ENCODE measurements at places on chromosomes 12 and 14. TPM values are rescaled to one million over a fixed set of nuclear protein-coding genes. Genes with fewer than 3 reads are reported as not detected.
A peak's percentile ranks its signal among the peaks of the same experiment; 100 is the strongest.

GRCh38 chr14:104677512-104678332, 11.7 kb upstream of the INF2 start:
- ATAC-seq = peak; percentile 88

- ATAC-seq = no peak
Measured at GRCh38 chr12:15846887-15847286, 35.3 kb upstream of the STRAP start.

DNA sequence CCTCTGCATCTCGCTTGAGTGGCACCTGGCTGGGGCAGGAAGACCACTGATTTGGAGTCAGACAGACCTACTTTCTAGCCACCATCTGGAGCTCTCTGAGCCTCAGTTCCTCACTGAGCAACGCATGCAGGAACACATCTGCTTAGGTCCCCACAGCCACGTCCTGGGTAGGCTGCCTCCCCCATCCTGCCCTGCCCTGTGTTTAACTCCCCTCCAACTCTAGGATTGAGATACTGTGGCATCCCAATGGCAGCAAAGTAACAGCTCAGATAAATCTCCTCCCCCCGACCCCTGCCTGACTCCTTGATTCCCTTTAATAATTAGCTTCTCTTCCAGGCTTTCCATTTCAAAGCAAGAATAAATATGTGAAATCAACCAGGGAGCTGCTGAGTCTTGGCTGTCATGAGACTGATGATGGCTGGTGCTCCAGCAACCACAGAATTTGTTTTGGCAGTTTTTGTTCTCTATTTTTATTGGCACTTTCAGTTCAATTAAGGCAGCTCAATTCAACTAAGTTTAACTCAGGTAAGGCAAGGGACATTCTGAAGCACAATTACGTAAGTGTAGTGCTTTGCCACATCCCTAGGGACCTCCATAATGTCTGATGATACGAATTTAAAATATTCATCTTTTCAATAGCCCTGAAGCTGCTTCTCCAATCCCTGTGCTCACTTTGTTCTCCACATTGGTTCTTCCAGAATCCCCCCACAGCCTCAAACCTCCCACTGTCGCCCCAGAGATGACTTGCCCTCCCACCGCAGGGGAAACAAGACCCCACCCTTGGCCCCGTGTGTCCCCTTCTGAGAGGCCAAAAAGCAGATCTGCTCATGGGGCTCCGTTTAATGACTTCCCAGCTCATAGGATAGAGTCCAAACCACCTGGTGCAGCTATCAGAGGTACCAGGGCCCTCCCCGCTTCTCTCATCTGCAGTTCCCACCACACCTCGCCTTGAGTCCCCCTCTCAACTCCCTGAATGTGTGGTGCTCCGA, 58.2 kb downstream of the ESR2 start:
- no peak for ATAC-seq

GRCh38 chr12:4001841-4002240, 128.6 kb upstream of the PARP11 start:
- no peak for ATAC-seq

DNA sequence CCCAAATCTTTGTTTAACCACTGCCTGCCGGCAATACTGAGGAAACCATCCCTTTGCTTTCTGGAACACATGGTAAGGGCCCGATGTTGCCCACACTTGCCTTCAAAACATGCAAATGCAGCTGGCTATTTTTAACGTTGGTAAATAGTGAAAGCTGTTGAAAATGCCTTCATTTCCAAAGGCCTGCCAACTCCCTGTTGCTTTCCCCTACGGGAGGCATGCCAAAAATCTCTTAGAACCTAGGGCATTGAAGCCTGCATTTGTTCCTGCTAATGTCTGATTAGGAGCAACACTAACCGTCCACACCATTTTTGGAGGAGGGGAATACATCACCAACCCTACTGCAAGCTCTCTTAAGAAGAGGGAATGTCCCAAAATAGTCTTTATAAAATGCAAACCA, 152.6 kb upstream of the NOS1 start:
- no peak for ATAC-seq

DNA sequence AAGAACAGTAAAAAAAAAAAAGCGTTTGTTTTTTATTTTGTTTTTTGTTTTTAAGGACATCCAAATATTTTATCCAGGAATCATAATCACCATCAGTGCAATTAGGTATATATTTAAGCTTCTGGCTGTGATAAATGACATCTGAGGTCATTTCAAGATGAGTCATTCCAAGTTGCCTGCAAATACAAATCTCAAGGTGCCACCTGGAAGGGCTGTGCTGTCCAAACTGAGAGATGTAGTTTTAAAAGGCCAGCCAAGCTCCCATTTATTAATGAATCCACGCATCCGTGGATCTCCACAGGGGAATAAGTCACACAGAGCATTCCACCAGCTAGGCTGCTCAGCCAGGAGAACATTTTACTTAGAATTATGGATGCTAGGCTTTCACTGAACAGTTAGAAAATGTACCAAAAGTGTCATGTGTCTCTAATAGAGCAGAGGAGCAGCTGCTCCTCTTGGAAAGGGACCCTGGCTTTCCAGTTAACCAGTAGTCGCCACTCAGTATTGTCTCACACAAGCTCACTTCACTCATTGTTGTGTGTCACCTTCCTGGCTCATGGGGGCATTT, 1151.4 kb upstream of the TMEM132C start:
- no peak for ATAC-seq

GRCh38 chr14:58898655-58899316, 261.0 kb downstream of the DACT1 start:
- no peak for ATAC-seq

GRCh38 chr14:90986510-90986909, 73.9 kb downstream of the RPS6KA5 start:
- ATAC-seq = no peak

- no peak for ATAC-seq
Measured at GRCh38 chr12:81416571-81416970, 338.7 kb downstream of the ACSS3 start.

Gene TPH2
- total RNA-seq = not detected

Gene ARHGAP9
- total RNA-seq = 131 TPM

- ATAC-seq = no peak
Measured at GRCh38 chr12:122080149-122081082, 1.9 kb downstream of the MLXIP start.

- no peak for ATAC-seq
Measured at GRCh38 chr14:72616294-72616693, 277.6 kb downstream of the DPF3 start.

Gene CLEC7A
- 0.26 TPM for total RNA-seq

Gene KLHL33
- total RNA-seq = 0.04 TPM

GRCh38 chr12:107990325-107990724, 138.8 kb upstream of the WSCD2 start:
- ATAC-seq = peak; percentile 54

Gene TMEM63C
- 0.04 TPM for total RNA-seq

GRCh38 chr14:86654558-86655184, 1124.7 kb downstream of the FLRT2 start:
- ATAC-seq = no peak

Gene KRT77
- not detected for total RNA-seq

GRCh38 chr12:90042920-90043641, 334.4 kb upstream of the ATP2B1 start:
- peak; percentile 88 for ATAC-seq

DNA sequence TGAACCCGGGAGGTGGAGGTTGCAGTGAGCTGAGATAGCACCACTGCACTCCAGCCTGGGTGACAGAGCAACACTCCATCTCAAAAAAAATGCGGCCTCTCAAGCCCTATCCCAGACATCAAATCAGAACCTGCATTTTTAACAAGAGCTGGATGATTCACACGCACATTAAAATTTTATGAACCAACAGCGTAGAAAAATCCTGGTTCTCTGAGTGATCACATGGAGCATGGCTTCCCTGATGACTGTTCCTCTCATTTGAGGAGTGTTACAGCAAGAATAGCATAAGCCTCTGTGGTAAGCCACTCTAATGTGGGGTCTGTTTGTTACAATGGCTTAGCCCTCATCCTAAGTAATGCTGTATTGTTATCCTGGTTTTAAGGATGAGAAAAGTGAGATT, 163.6 kb downstream of the BRMS1L start:
- ATAC-seq = no peak

DNA sequence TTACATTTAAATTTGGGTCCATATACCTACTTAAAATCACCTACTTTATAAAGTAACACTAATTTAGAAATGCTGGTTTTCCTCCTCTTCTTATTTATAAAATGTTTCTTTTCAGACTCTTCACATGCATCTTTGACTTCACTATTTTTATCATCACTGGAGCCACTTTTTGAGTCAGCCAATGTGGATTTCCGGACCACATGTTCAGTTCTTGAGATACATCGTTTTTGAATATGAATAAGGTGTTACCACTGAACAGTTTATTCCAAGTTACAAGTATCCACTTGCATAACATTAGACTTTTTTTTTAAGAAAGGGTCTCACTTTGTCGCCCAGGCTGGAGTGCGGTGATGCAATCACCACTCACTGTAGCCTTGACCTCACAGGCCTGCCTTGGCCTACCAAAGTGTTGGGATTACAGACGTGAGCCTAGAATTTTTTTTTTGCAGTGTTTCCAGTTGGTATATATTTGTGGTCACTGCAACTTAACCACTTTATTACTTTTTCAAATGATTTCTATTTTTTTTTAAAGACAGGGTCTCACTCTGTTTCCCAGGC, 5.7 kb downstream of the FNTB start:
- peak; percentile 72 for ATAC-seq

DNA sequence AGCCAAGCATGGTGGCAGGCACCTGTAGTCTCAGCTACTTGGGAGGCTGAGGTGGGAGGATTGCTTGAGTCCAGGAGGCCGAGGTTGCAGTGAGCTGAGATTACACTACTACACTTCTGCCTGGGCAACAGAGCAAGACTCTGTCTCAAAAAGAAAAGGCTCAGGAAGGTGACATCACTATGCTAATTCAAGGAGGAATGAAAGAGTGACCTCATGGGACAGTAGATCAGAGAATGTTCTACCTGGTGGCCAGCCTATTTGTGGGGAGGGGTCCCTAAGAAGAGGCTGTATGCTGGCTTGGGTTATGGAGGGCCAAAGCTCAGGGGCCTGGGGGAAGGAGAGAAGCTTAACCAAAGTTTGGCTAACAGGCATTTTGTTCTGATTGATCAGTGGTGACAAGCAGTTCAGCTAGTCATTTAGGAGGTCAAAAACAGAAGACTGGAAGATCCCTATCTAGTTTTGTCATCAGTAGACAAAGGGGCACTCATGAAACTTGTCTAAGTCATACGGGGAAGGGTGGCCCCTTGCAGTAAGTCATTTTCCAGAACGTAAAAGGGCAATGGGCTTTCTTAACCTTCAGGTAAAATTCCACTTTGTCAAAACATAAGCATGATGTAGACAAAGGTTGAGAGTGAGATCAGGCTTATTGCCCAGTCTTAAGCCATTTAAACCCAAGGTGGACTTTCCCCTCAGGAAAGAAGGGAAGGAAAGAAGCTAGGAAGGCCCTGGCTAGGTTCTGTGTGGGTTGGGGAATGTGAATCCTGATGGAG, 60.8 kb upstream of the EEA1 start:
- ATAC-seq = peak; percentile 81

Gene P2RX2
- not detected for total RNA-seq

DNA sequence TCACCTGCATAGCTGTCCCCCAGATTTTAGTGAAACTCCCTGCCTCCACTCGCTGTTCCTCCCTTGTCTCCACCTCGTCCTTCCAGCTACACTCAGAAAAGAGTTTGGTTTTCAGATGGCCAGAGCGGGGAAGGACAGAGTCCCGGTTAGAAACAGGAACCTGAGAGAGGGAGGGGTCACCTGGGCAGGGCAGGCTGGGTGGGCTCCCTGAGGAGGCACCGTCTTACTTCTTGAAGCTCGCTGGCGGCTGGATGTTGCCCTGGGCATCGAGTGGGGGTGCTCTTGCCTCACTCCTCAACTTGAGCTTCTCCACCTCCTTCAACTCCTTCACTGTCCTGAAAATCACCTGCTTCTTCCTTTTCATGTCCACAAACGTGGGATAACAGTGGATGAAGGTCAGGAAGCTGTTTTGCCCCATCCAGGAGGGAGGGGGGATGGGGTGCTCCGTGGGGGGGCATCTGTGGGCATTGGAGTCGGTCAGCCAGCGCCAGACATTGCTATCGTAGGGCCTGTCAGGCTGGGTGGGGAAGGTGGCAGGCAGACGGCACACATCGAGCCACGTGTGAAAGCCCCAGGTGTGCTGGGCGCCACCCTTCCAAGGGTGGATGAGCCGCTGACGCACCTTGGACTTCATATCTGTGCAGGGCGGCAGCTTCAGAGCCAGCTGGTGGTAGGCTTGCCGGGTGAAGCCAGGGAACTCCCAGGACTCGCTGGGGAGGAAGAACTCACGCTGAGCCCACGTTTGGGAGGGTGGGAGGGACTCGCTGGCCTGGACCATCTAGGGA, 2.0 kb downstream of the TEX52 start:
- no peak for ATAC-seq

Gene IL31
- total RNA-seq = not detected

DNA sequence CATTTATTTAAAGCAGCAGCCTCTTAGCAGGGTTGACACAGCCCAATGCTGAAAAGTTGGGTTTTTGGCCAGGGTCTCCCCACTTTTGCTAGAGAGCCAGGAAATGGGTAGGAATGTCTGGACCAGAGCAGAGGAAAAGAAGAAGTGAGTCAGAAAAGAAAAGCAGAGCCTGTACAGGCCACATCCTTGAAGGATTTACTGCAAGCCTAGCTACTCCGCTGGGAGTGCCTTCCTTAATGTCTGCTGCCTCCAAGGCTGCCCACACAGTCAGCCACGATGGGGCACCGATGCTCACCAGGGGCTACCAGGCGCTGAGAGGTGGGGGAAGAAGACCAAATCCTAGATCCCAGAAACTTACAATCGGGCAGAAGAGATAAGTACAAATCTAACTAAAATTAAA, 139.2 kb downstream of the C12orf75 start:
- no peak for ATAC-seq

Gene TUNAR
- total RNA-seq = not detected

GRCh38 chr14:101369194-101369915, 191.9 kb upstream of the DIO3 start:
- no peak for ATAC-seq

DNA sequence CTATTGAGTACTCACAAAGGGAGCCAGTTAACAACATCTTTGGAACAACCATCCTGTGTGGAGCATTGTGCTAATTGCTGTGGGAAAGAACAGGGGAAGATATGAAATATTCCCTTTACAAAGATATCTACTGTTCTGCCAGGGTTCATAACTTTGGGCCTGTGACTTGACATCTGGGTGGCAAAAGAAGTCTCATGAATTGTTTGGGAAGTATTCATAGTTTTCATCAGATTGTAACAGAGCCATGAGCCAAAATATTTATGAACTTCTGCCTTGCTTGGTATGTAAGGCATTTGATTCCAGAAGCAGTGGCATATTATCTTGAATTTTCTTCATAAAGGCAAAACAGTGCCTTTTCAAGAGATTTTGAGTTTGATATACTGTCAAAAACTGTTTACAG, 816.2 kb downstream of the DIO2 start:
- no peak for ATAC-seq
